Foreskin keratinocyte (primary cell): ENCODE measurements at places on chromosomes 11 and 22. TPM values are rescaled to one million over a fixed set of nuclear protein-coding genes. Genes with fewer than 3 reads are reported as not detected.

- no peak for DNase-seq
Observed at GRCh38 chr11:114322934-114323333, 26.7 kb downstream of the NNMT start.

- peak; percentile 86 for DNase-seq
Observed at GRCh38 chr11:45097721-45098493, 48.5 kb upstream of the PRDM11 start.

DNA sequence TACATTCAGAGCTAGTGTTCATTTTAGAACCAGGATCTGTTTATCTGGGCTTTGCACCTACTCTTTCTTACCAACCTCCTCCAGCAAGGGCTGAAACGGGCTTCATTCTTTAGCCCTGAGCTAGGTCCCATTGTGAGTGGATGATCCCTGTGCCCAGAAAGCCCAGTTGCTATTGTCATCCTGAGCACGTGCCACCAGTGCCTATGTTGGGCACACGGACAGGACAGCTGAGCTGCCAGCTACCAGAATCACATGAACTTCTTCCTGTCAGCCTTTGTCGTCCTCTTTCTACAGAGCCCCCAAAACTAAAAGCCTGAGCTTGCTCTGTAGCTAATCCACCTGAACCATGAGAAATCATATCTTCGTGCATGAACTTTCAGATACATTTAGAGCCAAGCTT lies 74.4 kb upstream of the NTM start:
- no peak for DNase-seq

- DNase-seq = no peak
Observed at GRCh38 chr11:94862926-94863880, 95.0 kb downstream of the AMOTL1 start.

DNA sequence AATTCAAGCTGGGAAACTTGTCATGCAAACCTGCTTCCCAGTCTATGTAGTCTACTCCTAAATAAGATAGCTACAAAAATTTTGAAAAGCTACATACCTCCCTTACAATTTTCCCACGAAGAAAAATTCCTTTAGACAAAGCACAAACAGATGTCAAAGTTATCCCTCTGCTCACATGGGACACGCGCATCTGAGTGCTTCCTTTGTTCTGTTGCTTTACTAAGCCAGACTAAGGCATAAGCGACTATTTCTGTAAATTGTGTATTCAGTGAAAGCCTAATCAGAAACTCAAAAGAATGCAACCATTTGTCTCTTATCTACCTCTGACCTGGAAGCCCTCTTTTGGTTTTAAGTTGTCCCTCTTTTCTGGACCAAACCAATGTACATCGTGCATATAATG lies 583.7 kb upstream of the B3GAT1 start:
- DNase-seq = no peak

GRCh38 chr11:69286374-69287371 lies 7.3 kb upstream of the MYEOV start:
- no peak for DNase-seq

- no peak for DNase-seq
Observed at GRCh38 chr11:63896071-63896470, 20.9 kb downstream of the RCOR2 start.

DNA sequence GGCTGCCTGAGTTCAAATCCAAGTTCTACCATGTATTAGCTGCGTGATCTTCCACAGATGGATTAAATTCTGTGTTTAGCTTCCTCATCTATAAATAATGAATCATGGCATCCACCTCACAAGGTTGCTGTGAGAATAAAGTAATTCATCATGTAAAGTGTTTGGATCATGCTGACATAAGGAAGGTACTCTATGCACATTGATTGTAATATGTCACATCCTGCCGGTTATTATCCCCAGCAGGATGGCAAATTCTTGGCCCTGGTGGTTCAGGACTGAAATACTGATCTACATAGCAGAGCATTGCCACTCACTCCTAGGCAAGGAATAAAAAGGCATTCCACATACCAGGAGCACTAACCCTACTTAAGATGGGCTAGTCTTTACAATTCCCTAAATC lies 40.8 kb downstream of the LGR4 start:
- peak; percentile 38 for DNase-seq

- DNase-seq = no peak
Observed at GRCh38 chr22:50606165-50606945, 5.8 kb downstream of the MAPK8IP2 start.

GRCh38 chr11:575313-575995 lies 816 bp upstream of the PHRF1 start:
- DNase-seq = no peak

- no peak for DNase-seq
Observed at GRCh38 chr11:6387811-6388599, 2.3 kb upstream of the SMPD1 start.

GRCh38 chr22:36197065-36197440 lies 4.6 kb downstream of the APOL4 start:
- no peak for DNase-seq

GRCh38 chr11:70405679-70406395 lies 7.5 kb downstream of the CTTN start:
- no peak for DNase-seq

GRCh38 chr11:73266646-73267020 lies 5.5 kb upstream of the P2RY6 start:
- DNase-seq = no peak

DNA sequence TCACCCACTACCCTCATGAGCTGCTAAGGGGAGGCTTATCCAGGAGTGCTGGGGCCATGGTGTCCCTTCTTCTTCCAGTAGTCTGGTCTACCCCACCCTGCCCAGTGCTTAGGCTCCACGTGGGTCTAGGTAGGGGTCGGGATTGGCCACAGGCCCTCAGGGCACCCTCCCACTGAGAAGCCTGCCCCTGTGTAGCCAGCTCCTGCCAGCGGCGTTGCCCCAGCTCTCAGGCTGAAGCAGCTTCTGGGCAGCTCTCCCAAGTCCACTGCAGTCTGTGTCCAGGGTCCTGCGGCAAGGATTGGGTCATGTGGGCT lies 24.0 kb upstream of the RIC3 start:
- no peak for DNase-seq

DNA sequence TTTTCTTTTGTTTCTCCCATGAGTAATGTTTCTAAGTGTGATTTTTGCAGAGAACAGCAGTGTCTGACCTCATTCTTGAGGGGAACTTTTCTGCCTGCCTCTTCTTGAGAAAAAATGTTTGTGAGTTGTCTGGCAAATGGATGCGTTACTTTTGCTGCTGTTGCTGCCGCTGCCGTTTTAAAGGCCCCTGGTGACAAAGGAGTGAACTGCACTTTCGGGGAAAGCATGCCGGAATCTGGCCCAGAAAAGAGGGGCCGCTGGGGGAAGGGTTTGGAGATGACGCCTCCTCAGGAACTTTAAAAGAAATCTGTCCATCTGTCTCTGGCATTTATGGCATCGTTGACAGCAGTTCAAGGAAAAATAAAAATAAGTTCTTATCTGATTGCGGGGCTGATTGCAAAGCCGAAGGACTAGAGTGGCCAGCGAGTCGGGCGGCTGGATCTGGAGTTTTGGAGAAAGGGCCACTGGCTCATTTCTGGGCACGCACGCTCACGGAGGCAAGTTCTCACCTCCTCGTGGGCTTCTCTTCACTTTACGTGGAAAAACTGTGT lies 16.5 kb downstream of the ZBTB16 start:
- DNase-seq = peak; percentile 30

DNA sequence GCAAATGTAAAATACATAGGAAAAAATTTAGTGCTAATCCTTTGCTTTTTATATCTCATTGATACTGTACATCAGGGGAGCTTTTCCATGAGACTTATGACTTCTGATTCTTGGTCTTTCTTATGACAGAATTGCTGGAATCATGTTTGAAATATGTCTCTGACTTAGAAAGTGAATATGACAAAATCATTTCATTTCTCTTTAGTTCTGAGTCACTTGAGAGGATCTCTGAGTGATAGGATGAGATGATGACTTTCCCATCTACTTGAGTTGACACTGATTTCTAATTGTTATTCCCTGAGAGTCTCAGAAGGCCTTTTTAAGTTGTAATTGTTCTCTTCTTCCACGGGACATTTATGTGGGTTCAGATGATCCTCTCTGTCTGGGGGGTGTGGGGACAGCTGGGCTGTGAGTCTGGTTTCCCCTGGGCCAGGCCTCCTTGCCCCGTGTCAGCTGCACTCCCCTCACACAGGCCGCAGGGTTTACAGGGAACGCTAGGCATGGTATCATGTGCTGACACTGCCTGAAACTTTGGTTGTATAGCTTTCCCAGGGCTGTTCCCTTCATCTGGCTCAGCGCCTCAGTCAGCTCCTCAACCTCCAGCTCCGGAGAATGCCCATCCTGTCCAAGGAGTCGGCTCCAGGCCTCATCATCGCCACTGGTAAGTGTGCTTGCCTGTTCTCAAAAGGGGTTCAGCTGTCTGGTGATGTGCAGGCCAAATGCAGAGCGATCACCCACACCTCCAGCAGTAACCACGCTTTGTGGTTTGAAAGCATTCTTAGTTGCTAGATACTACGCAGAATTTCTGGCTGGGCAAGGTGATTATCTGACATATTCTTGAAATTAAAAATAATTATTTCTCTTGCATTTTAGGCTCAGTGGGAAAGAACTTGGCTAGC lies 69.5 kb upstream of the SORL1-AS1 start:
- peak; percentile 56 for DNase-seq

DNA sequence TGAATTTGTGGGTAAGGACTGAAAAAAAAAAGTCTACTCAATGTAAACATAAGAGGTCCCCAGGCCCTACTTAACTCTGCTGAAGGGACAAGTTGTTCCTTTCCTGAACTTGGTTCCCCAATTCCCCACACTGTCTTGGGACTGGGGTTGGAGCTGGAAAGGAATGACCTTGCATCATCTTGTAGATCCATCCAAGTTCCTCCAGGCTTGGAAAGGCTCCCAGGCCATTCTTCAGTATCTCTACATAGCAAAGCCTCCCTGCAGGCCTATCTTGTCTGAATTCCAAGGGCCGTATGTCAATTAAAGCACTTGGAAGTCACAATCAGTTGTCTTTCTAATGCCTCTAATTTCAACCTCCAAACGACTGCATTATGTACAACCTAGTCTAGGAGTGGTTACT lies 361.2 kb downstream of the TMEM135 start:
- DNase-seq = no peak

DNA sequence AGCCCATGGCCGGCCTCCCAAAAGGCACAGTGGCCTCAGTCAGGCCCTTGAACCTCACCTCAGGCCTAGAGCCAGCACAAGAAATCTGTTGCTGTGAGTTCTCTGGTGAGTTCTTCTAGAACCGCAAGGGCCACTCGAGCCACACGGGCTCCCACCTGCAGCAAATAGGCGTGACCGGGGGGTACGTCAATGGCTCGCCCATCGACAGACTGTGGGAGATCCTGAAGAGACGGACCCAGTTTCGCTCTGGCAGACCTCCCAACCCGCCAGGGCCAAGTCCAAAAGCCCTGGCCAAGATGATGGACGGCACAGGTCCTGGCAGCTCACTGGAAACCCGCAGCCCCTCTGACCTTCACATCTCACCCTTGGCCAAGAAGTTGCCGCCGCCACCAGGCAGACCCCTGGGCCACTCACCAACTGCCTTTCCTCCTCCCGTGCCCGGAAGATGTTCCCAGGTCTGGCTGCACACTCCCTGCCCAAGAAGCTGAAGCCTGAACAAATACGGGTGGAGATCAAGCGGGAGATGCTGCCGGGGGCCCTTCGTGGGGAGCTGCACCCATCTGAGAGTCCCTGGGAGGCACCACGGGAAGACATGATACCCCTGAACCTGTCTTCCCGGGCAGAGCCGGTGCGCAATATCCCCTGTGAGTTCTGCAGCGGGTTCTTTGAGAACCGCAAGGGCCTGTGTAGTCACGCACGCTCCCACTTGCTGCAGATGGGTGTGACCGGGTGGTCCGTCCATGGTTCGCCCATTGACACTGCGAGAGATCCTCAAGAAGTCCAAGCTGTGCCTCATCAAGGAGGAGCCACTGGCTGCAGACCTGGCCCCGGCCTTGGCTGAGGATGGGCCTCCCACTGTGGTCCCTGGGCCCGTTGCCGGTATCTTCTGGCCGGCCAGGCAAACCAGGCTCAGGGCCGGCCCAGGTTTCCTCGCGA lies 544.2 kb upstream of the CCDC179 start:
- no peak for DNase-seq

DNA sequence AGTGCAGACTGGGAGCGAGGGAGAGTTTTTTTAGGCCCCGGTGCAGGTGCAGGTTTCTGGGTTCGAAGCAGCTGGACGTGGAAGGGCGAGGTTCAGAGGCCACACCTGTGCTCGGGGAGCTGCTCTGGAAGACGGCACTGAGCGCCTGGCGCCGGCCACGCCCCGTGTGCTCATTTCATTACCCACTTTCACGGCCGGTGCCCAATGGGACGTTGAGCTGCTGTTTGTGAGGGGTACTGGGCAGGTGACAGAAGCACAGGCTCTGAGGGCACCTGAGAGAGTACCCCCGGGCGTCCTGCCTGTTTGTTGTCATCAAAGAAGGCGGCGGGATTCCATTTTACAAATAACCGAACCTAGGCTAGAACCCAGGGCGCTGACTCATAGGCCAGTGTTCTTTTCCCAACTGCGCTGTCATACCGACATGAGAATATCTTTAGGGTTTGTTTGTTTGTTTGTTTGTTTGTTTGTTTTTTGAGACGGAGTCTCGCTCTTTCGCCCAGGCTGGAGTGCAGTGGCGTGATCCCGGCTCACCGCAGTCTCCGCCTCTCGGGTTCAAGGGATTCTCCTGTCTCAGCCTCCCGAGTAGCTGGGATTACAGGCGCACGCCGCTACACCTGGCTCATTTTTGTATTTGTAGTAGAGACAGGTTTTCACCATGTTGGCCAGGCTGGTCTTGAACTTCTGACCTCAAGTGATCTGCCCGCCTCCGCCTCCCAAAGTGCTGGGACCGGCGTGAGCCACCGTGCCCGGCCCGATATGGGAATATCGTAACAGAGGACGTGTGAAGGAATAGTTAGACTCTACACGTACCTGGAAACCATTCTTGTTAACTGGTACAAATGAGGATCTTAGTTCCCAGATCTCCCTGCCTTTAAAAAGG lies 16.6 kb upstream of the SPTBN2 start:
- DNase-seq = peak; percentile 14

Gene SCN2B
- total RNA-seq = 0.14 and 0.42 TPM in 2 replicates

Gene CREBZF
- total RNA-seq = 25.3 and 26.6 TPM in 2 replicates

Gene OVCH2
- total RNA-seq = 0.95 and 3.1 TPM in 2 replicates

Gene ISX
- not detected in 2 replicates for total RNA-seq
